ENCODE measurements at places on chromosomes 2 and 18.

- no peak for DNase-seq
Measured at GRCh38 chr2:191604154-191604553, 73.8 kb upstream of the NABP1 start.

- DNase-seq, result no peak
Measured at GRCh38 chr18:41972067-41972925, 17.3 kb downstream of the PIK3C3 start.

- DNase-seq, result no peak
Measured at GRCh38 chr2:153004627-153005026, 286.2 kb downstream of the ARL6IP6 start.

DNA sequence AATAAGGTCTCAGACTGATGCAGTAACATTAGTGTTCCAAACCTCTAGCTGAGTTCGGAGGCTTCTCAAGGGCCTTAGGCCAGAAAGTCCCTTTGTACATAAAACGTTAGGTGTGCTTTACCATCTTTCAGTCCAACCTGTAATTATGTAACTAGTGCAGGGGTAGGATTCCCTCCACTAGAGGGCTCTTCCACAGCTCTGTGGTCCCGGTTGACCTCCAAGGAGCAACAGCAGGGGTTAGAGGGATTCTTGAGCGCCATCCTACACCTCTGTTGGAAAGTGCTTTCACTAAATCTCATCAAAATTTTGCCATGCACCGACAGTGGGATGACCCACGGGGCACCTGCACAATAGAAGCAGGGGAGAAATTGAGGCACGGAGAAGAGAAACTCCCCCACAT is 155.8 kb upstream of the LRP1B start:
- no peak for DNase-seq

DNA sequence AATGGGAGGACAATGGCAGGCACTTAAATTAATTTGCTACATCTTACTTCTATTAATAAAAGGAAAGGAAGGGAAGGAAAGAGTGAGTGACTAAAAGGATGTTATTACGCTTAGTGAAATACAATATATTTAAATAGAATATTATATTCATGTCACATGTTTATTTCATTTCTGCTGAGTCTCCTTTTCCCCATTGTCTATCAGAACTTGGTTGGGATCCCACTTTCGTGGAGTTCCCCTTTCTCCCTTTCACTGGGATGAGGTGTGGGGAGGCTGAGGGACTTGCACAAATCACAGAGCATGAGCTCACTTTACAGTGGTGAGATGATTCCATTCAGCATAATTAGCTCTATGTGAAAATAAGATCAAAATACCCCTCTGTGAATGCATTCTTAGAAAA is 730.6 kb downstream of the TSN start:
- DNase-seq, result no peak

- no peak for DNase-seq
Measured at GRCh38 chr2:190787743-190788235, 92.8 kb upstream of the GLS start.

DNA sequence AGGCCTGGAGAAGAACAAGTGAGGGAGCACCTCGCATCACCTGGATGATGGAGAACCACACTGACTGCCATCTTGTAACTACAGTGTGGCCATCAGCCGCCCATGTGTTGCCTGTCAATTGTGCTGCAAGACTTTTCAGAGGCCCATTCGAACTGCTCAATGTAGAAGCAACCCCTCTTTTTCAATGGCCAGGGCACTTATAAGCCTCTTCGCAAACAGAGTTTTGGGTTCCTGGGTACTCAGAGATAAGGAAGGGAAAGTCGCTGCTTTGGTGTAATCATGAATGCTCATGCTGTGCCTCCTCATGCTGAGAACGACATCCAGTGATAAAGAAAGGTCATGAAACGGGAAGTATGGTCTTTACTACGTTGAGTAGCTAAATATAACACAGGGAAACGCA is 143.9 kb upstream of the SLC39A10 start:
- DNase-seq, result no peak

DNA sequence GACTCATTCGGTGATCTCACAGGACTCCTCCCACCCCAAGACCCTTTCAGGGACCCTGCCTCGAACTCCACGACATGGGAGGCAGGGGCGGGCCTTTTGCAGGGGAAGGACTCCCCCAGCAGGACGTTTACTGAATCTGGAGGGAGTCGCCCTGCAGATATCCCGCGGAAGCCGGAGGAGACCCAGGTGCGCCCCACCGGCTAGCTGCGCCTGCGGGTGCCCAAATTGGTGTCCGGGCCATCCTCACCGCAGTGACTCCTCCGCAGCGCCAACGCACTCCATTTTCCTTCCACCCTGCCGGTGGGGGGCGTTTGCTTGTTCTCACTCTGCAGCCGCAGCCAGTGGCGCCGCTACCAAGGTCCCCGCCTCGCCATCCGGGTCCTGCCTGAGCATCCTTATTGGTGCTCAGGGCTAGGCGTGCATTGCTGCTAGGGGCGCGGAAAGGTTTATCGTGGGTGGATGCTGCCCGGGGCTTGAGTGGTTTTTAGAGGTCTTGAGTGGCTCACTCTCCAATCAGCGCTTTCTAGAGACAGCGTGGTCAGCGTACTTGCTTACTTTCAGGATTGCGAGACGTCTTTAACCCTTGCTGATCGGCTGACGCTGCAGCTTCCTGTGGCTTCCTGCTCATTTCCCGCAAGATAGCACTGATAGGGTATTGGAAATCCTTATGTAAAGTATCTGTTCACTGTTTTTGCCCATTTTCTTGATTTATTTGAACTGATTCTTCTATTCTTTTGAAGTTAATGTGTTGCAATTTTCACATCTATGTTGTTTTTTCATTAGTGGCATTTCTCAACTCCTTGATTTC is 81.4 kb downstream of the BIN1 start:
- DNase-seq, result peak; percentile 59

DNA sequence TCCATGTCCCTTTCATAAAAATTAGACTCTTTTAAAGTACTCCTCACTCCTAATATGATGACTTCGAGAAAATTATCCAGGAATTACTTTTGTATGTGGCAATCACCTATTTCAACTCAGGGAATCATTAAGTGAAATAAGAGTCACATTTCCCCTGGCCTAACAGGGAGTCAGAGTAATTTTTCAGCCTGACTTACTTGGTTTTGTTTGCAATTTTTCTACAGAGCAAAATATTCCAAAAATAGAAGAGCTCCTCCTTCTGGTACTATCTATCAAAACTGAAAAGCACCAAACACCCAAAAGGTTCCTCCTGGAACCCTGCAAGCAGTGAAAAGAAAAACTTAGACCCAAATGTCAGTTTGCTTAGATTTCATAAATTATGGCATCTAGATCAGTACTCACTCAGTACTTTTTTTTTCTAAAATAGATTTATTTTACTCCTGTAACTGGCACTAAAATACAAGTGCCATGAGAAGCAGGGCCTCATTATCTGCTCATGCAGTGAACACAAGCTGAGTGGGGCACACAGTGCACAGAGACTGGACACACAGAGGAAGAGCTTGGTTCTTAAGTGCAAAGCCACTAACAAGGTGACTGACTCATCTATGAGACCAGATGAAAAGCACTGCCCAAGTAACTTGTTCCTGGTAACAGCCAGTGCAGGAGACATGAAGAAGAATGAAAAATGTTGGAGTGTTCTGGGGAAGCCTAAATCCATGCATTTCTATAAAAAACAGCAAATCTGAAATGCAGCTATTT is 28.7 kb downstream of the ACAA2 start:
- DNase-seq, result no peak

DNA sequence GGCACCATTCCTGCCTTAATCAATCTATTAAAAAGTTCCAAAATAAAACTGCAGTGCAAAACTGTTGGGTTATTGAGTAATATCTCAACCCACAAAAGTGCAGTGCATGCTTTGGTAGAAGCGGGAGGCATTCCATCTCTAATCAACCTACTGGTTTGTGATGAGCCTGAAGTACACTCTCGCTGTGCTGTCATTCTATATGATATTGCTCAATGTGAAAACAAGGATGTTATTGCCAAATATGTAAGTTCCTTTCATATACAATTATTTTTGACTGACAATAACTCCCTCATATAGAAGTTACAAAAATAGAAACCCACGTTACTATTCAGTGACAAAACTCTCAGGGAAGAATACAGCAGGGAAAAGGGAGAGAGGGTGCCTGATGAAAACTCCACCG is 43.0 kb downstream of the OSGEPL1 start:
- no peak for DNase-seq

DNA sequence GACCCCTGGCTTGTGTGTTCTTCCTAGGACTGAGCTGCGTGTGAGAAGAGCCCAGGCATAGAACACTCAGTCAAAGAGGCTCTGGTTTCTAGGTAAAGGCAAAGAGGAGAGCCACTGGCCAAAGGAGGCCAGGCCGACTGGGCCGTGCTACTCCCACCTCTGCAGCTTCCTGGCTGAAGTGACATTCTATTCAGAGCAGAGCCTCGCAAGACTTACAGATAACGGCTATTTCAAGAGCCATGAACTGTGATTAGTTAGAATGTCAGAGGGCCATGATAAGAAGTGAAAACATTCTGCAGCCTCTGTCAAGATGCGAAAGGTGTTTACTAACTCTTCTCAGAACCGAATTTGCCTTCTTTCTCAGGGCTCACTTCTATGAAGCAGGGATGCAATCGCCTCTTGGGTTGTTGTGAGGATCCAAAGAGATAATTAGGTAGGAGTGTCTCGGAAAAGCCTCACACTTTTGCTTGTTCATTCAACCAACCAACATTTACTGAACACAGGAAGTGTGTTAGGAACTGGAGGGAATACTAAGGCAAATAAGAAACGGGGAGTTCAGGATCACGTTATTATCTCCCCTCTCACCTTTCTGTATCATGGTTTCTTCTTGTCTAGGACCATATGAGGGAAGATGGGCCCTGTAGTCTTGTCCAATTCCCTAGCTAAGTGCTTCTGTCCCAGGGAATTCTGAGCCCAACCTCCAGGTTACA is 3.4 kb upstream of the DNAJC5G start:
- no peak for DNase-seq

GRCh38 chr2:23053601-23054000 is 331.4 kb upstream of the KLHL29 start:
- no peak for DNase-seq

GRCh38 chr18:79496237-79496977 is 100.7 kb downstream of the NFATC1 start:
- no peak for DNase-seq

DNA sequence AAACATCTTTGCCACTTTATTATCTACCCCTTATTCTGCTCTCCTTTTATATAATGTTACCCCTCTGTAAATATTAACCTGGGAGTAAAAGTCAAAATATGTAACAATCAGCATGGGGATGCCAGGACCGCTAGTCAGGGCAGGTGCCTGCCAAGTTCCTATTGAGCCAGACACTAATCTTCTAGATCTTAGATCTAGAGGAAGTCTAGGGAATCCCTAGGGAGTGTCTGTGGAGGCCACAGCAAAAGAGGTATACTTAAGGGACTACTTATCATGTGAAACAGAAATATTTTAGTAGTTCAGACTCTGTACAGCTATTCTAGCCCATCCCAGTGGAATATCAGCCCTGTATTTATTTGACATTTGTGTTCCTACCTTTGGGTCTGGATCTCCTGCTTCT is 600.8 kb upstream of the CDH2 start:
- DNase-seq, result no peak

- DNase-seq, result no peak
Measured at GRCh38 chr2:68762665-68763064, 28.1 kb downstream of the ARHGAP25 start.

DNA sequence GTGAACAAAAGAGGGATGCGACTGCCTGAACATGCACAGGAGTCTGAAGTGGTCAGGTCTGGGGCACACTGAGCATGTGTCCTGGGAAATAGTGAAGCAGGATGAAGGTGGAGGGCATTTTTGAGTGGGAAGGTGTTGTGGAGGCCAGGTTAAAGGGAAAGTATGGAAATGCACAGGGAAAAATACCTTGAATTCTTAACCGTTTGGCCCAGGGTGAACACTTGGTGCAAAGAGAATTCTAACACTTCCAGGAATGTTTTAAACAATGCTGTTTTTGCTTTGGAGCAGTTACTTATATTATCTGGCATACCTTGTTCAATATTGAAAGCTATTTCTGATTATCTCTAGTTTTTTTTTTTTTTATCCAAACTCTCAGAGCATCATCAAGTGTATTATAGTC is 623.5 kb downstream of the DCC start:
- no peak for DNase-seq

DNA sequence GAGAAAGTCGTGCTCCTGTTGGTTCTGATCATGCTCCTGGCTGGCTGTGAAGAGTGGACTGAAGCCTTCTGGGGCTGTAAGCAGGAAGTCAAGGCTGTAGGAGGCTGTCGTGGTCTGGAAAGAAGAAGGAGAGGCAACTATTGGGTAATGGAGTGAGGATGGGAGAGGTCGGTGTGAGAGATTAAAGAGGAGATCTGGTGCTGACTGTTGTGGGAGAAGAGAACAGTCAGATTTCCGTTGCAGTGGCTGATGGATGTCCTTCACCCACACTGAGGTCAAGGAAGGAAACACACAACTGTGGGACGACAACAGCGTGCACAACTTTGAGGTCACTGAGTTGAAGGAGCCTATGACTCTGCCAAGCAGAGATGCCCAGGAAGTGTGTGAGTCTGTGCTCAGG is 2.8 kb upstream of the PSMD1 start:
- DNase-seq, result no peak

DNA sequence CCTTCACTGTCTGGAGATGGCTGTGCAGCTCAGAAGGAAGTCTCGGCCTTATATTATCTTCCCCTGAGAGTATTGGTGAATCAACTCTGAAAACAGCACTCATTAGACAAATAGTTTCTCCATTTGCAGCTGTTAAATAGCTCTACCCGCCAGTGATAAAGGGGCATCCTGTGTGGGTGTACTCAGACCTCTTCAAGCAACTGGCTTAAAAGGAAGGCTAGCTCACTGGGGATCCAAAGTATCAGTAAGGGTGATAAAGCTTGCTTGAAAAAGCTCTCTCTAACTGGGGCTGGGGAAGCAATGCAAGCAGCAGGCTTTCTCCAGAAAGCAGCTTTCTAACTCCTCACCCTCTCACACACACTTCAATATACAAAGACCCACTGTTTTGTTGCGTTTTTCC is 64.9 kb upstream of the PSMD14 start:
- peak; percentile 25 for DNase-seq

DNA sequence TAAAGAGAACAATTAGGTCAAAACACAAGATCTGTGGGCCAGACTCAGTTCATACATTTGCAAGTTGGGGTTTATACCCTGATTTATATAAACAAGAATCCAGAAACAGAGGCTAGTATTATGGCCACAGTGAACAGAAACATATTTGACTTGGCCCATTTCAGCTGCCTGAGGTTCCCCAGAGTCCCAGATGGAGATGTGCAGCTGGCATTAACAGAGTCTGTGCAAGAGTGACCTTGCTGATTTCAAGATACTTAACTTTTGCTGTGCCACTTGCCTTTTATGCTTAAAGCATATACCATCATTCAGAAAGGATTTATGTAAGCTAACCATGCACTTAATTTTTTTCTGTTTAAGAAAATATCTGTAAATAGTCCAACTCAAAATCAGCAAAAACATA is 636.3 kb downstream of the TRIB2 start:
- DNase-seq, result no peak

DNA sequence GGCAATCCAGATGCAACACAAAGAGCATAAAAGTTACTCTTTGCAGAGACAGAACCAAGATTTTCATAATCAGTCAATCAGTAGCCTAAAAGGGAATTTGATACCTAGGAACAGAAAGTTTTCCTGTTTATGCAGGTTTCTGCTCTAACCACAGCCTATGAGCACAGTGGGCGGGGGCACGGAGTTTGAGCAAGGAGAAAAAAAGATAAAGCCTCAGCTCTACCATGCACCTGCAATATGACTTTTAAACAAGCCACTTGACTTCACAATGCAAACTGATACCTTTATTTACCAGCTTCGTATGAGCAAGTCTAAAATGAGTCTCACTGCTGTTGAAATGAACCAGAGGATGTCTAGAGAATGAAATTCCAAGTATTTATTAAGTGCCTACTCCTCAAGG is 5.6 kb upstream of the LRATD1 start:
- no peak for DNase-seq
